ENCODE measurements at places on chromosomes 12 and 14.

- peak; percentile 4 for DNase-seq
These were observed 29.0 kb downstream of the PTPRQ start for GRCh38 chr12:80472911-80473500.

DNA sequence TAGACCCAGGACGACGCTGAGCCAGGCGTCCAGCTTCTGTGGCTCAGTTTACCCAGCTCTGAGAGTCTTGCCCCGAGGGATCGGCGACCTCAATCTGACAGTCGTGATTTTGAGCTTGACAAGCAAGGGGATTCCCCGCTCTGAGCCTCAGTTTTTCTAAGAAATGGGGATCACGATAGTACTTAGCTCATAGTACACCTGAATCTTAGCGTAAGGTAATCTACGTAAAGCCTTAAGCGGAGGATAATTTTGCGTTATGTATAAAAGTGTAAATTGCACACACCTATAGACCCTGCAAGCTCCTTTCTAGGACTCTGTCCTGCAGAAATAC lies 285 bp downstream of the MVK start:
- DNase-seq: no peak

GRCh38 chr12:23139026-23139425 lies 514.1 kb downstream of the ETNK1 start:
- DNase-seq: no peak

GRCh38 chr14:59870277-59871165 lies at the start of gene RTN1:
Gene RTN1, minus strand, starts transcription at chr14:59870776. Its CDS starts 146 bp downstream, at chr14:59870630.
- DNase-seq: no peak

DNA sequence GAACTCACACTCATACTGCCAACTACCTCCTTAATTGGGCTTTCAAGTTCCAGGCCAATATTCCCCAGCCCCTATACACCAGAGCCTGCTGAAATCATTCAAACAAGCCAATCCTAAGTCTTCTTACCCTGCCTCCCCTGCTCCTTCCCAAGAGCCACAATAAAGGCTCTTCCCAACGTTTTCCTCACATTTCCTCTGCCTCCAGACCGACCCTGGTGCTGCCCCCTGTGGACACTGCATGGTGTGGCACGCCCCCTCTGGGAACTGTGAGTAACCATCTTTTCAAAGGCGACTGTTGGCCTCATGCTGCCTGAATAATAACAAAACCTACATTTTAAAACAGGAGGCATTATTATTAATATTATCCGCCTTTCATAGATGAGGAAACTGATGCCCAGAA lies 111.6 kb upstream of the NOS1 start:
- no peak for DNase-seq

DNA sequence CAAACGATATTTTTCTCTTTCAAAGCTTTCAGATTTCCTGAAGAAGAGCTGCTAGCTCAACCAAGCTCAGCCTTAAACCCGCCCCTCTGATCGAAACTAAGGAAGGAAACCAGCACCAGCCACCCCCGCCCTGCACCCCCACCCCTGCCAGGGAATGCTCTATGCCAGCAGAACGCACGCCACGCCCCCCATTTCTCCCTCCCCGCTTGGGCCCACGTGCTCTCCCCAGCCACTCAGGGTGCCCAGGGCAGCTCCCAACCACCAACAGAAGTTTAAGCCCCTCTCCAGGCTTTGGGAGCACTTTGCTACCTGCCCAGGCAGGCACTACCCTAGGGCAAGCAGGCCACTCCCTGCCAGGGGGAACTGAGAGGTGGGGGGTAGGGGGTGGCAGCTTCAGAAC lies 18.8 kb upstream of the KRT78 start:
- DNase-seq: no peak

DNA sequence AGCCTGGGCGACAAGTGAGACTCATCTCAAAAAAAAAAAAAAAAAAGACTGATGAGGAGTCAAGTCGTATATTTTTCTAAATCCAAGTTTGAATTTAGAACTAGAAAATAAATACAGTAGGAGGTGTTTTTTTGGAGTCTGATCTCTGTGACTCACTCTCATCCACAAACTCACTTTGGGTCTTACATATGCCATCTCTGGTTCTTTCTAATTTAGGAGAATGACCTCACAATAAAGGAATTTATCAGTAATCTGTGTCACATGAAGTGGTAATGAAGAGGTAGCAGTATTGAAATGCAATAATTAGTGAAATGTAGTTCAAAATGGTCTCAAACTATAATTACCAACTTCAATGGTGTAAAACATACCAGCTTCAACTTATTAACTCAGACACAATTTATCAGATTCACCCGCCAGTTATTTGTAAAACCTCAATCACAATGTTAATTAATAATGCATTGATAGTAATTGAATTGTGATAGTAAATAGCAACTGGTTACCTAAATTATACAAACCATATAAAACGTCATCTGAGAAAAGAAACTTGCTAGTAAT lies 4.4 kb upstream of the CFL2 start:
- no peak for DNase-seq

- no peak for DNase-seq
These were observed 42.5 kb downstream of the ATG2B start for GRCh38 chr14:96320605-96321004.

DNA sequence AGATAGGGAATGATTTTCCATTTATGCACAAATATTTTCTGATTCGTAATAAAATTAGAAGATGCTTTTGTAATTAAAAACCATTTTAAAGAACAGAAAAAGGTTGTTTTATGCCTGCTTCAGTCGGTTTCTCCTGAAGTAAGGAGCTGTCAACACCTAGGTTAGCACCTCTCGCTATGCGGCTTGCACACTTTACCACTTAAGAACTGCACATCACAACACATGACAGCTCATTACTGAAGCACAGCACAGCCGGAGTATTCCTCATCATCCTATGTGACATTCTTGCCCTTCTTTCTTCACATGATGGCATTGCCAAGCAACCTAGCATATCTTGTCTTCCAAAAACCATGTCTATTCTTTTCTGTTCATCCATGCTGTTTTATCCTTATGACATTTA lies 5.4 kb upstream of the WIF1 start:
- no peak for DNase-seq

- no peak for DNase-seq
These were observed 3.7 kb downstream of the SLC25A21 start for GRCh38 chr14:37168721-37169120.

GRCh38 chr12:104957719-104958000 lies 430 bp downstream of the SLC41A2 start:
- DNase-seq: no peak
